NCI-H1930 (cell line): ENCODE measurements at places on chromosomes 7 and 10.
A peak's percentile ranks its signal among the peaks of the same experiment; 100 is the strongest.

- DNase-seq = no peak
Observed at GRCh38 chr7:30170476-30171205, 35.9 kb downstream of the MTURN start.

GRCh38 chr7:50651271-50651989 lies 86.2 kb upstream of the DDC start:
- no peak for DNase-seq

DNA sequence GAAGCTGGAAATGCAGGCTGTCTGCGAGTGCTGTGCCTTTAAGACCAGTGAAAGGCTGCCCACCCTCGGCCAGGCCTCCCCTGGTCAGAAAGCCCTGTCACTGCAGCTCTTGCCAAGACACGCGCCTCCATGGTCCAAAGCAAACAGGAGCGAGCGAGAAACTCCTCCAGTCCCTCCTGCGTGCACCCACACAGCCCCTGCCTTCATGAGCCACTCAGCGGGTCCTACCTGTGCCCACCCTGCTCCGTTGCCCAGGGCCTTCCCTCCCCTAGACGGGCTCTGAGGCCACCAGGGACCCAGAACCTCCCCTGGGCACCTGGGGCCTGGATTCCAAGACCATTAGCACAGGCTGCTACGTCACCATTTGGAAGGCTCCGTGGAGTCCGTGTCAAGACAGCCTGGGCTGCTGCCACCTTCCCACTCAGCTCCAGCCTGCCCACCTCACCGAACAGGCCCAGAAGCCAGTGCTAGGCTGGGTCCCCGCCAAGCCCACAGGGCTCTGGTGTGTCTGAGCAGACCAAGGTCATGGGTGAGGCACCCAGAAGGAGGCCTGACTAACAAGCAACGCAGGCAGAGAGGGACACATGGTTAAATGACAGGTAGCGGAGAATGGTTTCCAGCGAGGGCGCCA lies 144.5 kb downstream of the NEURL1 start:
- DNase-seq = no peak

DNA sequence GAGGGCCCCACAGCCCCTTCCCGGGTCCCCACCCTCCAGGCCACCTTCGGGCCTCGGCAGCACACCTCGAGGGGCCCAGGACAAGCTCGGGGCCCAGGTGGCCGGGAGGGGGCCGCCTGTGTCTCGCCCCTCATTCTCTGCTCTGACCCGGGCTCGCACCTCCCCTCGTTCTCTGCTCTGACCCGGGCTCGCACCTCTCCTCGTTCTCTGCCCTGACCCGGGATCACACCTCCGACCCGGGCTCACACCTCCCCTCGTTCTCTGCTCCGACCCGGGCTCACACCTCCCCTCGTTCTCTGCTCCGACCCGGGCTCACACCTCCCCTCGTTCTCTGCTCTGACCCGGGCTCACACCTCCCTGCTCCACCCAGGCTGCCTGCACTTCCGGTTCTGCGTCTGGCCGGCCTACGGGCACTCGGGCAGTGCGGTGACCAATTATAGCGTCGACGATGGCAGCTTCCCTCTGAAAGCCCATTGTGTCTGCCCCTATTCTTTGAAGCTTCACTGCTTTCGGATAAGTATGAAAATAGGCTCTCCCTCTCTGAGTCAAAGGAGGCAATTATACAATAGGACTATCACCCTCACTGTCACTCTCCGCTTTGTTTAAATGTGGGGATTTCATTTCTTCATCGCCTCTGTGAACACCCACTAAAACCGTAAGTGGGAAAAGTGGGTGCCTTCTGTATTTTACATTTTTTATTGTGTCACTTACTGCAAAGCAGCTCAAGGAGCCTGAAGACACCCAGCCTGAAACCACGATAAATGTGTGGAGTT lies 457.4 kb downstream of the DNAJB6 start:
- DNase-seq = no peak

GRCh38 chr10:112741830-112742402 lies 208.1 kb upstream of the TCF7L2 start:
- no peak for DNase-seq

DNA sequence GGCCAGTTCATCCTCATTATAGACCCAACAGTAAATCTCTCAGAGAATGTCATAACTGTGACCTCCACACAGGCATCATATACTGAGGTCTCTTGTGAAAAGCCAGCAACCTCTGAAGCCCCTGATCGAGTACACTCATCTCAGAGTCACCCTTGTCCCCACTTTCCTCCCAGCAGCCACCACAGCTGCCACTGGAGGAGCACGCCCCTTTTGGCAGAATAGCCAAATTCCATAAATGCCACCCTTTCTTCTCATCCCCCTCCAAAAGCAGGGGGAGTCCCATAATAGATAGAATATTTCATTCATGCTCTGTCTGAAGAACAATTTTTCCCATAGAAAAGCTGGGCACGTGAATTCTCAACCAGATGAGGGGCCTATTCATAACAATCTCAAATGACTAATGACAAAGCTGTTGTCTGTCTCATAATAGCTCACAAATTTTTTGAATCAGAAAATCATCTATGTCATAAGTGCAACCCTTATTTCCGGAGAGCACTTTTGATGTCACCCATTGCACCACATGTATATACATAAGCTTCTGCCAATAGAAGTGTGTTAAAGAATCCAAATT lies 47.4 kb downstream of the SGMS1 start:
- DNase-seq = no peak

DNA sequence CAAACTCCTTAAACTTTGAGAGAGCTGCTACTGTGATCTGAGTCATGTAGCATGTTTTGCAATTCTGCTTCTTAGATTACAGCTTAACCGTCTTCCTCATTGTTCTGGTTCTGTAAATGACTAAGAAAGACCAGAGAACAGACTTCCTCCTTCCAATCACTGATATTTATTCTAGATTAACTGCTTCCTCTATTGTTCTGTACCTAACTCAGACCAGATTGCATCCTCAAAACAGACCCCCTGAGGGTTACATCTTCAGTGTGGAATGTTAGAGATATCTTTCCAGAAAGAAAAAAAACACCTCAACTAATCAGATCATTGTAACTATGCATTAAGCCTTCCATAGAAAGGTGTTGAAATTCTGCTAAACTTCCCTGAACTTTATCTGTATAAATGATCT lies 5.7 kb upstream of the PIP start:
- no peak for DNase-seq

GRCh38 chr7:116195451-116195850 lies 14.9 kb upstream of the TES start:
- no peak for DNase-seq

- no peak for DNase-seq
Observed at GRCh38 chr10:45640941-45641340, 31.6 kb downstream of the ZFAND4 start.

GRCh38 chr10:116255886-116256751 lies 16.9 kb downstream of the GFRA1 start:
- no peak for DNase-seq

DNA sequence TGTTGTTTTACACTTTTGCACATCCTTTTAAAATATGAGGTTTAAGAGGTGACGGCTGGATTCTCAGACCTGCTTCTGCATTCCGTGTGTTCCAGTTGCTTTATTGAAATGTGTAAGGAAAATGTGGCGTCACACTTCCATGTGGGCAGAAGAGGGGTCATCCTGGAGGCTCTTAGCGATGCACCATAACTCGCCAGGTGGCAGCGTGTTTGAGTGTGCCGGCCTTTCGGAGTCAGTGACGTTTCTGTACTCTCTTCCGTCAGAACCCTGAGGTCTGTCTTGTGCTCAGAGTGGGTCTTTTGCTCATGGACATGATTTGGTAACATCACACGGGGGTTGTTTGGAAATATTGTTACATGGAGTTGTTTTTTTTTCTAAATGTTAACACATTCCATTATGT lies 9.1 kb downstream of the PPP2R2D start:
- DNase-seq = no peak

GRCh38 chr10:24737001-24737400 lies 13.3 kb upstream of the ARHGAP21 start:
- DNase-seq = no peak

DNA sequence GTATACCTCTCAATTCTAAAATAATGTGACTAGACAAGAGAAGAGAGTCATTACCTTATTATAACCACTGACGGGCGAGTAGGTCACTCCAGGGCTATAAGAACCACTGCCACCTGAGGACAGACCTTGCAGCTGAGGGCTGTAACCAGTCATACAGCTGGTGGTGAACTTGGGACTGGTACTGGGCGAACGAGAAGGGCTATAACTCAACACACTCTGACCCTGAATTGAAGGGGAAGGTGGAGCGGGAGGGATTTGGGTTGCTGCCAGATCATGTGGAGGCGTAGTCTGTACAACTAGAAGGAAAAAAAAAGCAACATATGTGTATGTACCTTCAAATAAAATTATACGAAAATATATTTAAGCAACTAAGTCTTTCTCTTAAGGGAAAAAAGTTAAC lies 3.4 kb downstream of the TMEM209 start:
- no peak for DNase-seq

DNA sequence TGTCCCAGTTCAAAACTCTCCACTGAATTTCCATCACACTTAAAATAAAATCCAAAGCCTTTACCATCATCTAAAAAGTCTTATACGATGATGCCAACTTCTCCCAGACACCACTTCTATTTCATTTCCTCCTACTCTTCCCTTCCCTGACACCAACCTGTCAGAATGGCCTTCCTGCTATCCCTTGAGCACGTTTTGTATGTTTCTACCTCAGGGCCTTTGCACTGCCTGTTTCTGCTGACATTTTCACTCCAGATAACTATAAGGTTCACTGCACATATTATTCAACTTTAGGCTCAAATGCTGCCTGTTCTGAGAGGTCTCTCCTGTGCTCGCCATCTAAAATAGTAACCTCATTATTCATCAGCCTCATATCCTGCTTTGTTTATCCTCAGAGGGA lies 269.6 kb downstream of the HTR7 start:
- DNase-seq = no peak

DNA sequence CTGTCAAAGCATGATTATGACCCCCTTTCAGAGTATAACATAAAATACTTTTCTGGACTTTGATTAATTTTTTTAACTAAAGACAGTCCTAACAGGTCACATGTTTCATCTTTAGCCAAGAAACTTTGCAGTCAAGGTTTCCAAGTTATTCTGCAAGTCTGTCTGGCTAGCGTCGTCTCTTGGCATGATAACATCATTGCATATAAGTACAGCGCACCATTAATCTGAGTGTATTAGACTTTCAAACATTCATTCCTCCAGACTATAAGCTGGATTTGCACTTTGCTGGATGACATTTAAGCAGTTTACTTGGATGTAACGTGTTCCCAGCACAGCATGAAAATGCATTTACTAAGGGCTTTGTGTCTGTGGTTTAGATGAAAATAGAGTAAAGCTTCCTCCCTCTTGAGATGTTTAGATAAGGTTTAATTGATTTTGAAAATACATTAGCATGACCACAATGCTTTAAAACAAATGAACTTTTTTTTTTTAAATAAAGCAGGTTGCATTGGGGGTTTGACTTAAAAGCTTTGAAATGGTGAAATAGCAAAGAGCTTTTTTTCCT lies 349.0 kb upstream of the MTPN start:
- DNase-seq = no peak

DNA sequence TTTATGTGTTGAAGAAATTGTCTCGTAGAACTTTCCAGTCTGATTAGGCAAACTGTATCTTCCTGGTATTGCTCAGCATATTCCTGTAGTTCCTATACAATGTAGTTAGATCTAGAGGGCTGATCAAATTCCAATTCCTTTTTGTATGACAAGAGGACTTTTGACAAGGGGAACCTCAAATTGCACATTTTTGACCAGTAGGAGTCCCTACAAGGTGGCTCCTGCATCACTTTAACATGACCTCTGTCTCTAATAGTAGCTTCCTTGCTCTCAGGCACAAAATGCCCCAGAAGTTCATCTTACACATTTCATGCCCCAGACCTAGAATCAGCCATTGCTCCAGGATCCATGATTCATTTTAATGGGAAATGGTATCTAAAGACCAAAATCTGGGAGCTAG lies 18.7 kb downstream of the HERPUD2 start:
- DNase-seq = no peak

DNA sequence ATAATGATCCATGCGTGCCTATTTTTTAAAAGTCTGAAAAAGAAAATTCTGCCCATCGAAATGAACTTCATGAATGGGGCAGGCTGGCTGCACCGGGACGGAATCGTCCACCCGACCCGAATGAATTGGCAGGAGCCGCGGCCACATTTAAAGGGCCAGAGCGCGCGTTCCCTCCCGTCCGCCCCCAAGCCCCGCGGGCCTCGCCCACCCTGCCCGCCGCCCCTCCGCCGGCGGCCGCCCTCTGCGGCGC lies 319 bp upstream of the GATA3 start:
- DNase-seq = no peak

- DNase-seq = peak; percentile 8
Observed at GRCh38 chr10:26881600-26882331, 21.0 kb upstream of the ABI1 start.

DNA sequence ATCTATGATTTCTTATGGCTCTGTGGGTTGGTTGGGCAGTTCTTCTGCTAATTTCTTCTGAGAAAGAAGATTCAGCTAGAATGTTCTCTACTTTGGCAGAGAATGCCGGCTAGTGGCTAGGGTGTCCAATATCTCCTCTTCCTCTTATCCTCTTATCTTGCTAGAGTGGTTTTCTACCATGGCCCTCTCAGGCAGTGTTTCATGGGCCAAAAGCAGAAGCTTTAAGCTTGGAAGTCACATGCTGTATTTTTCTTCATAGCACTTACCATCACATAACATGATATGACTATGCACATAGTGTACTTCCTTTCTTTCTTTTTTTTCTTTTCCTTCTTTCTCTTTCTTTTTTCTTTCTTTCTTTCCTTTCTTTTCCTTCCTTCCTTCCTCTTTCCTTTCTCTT lies 140.0 kb downstream of the ITGB8 start:
- DNase-seq = no peak

DNA sequence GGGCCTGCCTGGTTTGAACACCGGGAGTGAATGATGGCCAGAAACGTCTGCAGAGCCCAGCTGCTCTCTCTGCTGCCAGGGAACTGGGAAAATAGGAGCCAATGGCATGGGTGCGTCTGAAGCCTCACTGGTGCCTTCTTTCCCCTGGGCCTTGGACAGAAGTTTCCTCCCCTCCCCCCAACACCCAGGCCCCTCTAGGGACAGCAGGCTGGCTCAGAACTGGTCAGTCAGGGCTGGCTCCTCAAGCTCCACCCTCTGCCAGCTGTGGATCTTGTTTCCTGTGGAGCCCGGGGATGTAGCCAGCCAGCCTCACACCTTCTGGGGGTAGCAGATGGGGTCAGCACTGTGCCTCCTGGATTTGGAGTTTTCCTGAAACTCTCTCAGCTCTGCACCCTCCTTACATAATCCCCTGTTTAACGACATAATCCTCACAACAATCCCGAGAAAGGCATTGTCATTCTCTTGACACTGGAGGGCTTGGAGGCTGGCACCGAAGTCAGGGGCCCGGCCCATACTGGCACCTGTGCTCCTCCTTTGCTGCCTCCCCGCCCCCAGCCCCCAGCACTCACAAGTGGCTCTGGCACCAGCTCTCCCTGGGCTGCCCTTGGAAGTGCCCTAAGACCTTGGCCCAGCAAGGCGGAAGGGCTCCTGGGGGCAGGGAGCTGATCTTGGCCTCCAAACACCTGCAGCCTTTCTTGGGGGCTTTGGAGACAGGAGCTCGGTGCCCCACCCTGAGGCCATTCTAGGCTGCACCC lies 5.7 kb downstream of the LDB3 start:
- no peak for DNase-seq

GRCh38 chr10:60679388-60679990 lies 98.8 kb upstream of the CDK1 start:
- no peak for DNase-seq
